ENCODE measurements at places on chromosomes 6 and 20. TPM values are rescaled to one million over a fixed set of nuclear protein-coding genes. Genes with fewer than 3 reads are reported as not detected.

DNA sequence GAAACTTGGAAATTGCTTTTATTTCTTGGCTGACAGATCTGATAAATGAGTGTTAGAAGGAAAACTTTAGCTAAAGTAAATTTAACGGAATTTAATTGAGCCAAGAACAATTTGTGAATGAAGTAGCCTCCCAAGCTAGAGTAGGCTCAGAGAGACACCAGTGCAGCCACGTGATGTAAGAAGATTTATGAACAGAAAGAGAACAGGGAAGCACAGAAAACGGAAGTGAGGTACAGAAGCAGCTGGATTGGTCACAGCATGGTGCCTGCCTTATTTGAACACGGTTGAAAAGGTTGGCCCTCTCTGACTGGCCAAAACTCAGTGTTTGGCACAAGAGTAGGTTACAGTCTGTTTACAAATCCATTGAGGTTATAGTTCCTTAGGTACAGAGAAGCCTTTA lies 29.5 kb upstream of the IFNGR1 start:
- no peak for DNase-seq

DNA sequence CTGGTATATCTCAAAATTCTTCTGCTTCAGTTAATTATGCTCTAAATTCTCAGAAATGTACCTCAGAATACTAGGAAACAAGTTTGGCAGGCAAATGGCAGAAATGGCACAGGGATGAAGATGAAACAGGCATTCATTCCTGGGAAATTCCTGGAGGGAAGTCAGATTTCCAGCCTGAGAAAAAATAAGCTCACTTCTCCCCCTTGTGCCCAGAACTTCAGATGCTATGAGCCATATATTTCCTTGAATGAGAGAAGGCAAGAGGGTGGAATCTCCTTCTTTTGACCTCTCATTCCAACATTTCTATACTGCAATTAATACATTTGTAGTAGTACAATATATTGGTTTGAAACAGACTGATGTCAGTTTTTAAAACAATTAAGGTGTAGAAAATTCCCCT lies 22.8 kb downstream of the RGS17 start:
- DNase-seq = no peak

DNA sequence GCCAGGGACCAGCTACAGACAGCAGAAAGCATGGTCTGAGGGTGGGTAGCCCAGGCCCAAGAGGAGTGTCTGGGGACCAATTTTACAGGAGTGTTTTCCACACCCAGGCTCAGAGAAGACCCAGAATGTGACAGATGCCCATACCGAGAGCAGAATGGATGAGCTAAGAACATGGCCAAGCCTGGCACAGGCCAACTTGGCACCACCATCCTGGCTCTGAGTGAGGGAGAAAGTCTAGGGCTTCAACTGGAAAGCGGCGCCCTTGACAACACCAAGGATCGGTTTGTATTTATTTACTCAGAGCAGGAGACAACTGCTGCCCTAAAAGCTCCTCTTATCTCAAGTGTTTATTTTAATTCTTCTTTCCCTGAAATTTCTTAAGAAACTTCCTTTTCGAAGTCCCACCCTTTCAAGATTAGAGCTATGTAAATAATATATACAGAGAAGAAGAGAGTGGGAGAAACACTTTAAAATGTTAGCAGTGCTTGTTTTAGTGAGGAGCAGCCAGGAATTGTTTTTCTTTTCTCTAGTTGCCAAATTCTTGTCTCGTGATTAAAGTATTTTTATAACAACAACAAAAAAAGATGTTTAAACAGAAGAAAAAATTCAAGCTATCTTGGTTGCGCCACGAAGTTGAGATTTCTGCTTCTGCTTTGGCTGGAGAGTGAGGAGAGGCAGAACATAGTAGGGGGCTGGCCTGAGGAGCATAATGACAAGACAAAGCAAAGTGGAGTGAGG lies 16.2 kb downstream of the TNXB start:
- no peak for DNase-seq

DNA sequence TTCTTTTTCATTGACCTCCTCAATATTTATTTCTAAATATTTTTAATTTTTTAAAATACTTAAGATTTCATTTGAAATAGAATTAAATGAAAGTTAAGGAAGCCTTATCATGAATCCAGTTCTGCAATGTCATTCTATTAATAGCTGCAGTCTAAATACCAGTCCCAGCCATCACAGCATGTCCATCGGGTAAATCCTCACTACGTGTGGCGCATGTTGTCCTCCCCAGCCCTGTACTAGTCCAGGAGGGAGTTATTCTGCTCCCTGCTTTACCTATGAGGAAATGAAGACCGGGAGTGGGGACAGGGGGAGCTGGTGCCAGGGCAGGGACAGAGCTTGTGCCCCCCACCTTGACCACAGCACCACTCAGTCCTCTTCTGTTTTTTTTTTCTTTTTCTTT lies 125.1 kb upstream of the QKI start:
- no peak for DNase-seq

- no peak for DNase-seq
Observed at GRCh38 chr6:27295301-27296079, 16.6 kb downstream of the POM121L2 start.

DNA sequence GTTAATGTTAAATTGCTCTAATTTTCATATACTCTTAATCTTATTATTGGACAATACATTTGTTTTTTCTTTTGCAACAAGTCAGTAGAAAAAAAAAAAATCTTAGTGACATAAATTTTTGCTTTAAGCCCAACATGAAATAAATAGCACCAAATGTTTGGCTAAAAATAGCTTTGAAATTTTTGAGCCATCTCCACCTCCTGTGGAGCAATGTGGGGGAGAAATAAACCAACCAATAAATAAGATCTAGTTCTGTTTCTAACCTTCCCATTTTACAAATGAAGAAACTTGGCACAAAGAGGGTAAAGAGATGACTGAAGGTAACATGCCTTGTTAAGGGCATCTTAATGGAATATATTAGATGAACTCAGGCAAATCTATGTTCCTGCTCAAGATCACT lies 91.4 kb downstream of the PRKN start:
- DNase-seq = no peak

- DNase-seq = peak; percentile 3
Observed at GRCh38 chr20:39111359-39112177, 149.4 kb downstream of the DHX35 start.

GRCh38 chr6:140592877-140593276 lies 1218.4 kb upstream of the CITED2 start:
- DNase-seq = no peak

Gene BTN1A1
- 0.15 TPM for polyA plus RNA-seq

Gene SNX21
- 26.5 TPM for polyA plus RNA-seq

Gene FRK
- polyA plus RNA-seq = 0.49 TPM

Gene AHI1
- 16.4 TPM for polyA plus RNA-seq

Gene FOXA2
- polyA plus RNA-seq = not detected
